ENCODE measurements at places on chromosomes 6 and 20.

- no peak for DNase-seq
Measured at GRCh38 chr6:78505178-78505577, 362.2 kb upstream of the IRAK1BP1 start.

- DNase-seq, result no peak
Measured at GRCh38 chr6:169024047-169024660, 229.5 kb downstream of the THBS2 start.

- no peak for DNase-seq
Measured at GRCh38 chr6:119173249-119174084, 95.0 kb upstream of the FAM184A start.

DNA sequence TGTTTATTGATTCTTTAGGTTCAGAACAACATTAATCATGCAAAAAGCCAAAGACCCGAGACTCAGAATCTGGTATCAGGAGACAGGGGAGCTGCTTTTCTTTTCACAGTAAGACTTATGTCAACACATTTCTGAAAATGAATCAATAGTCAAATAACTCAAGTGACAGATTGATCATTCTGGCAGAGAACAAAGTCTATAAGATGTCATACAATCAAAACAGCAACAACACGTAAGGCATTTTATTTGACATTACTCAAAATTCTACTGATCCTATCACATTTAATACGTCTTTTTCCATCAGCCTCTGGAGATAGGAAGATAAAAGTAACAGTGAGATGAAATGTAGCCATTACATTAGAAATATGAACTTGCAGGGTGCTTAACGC lies 93.4 kb upstream of the EEF1E1 start:
- DNase-seq, result no peak

DNA sequence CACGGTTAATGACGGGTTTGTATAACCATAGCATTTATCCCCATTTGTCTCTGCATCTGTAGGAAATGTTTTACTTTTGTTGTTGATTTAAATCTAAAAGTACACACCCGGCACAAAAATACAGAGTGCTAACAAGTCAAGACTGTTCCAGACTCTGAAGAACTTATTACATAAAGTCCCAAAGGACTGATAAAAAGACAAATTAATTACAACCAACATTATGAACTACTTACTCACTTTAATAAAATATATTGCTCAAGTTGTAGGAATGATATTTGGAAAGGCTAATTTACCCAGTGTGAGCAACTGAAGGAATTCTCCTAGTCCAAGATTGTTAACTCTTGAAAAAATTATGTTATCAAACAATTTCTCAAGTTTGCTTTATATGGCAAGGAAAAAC lies 115.6 kb downstream of the KIF13A start:
- peak; percentile 10 for DNase-seq

DNA sequence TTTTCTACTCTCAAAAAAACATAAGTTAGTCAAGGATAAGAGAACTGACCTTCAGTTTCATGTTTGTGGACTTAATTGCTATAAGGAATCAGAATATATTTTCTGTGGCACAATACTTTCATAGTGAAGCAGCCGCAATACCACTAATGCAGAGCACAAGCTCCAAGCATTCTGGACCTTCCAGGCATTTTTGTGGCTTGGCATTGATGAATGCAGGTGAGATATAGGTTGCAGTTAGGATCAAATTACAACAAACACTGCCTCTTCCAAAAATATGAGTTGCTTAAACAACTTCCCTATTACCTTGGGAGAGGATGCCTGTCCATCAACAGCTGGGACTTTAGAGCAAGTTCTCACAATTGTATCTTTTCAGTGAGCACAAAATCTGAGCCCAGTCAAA lies 162.8 kb upstream of the RSPO3 start:
- no peak for DNase-seq

- peak; percentile 72 for DNase-seq
Measured at GRCh38 chr6:107319906-107320530, 139.3 kb downstream of the PDSS2 start.

GRCh38 chr6:119267126-119267905 lies 82.2 kb downstream of the MAN1A1 start:
- DNase-seq, result no peak

- DNase-seq, result peak; percentile 49
Measured at GRCh38 chr6:149209871-149210775, 107.4 kb upstream of the TAB2 start.

- DNase-seq, result no peak
Measured at GRCh38 chr6:45433533-45434380, 56.0 kb upstream of the SUPT3H start.

DNA sequence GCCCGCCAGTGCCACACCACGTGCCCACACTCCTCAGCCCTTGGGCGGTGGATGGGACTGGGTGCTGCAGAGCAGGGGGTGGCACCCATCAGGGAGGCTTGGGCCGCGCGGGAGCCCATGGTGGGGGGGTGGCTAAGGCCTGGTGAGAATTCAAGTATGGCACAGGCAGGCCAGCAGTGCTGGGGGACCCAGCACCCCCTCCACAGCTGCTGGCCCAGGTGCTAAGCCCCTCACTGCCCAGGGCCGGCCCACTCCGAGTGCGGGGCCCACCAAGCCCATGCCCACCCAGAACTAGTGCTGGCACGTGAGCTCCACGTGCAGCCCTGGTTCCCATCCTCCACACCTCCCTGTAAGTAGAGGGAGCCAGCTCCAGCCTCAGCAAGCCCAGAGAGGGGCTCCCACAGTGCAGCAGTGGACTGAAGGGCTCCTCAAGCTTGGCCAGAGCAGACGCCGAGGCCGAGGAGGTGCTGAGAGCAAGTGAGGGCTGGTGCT lies 1091.1 kb upstream of the GJE1 start:
- DNase-seq, result no peak

DNA sequence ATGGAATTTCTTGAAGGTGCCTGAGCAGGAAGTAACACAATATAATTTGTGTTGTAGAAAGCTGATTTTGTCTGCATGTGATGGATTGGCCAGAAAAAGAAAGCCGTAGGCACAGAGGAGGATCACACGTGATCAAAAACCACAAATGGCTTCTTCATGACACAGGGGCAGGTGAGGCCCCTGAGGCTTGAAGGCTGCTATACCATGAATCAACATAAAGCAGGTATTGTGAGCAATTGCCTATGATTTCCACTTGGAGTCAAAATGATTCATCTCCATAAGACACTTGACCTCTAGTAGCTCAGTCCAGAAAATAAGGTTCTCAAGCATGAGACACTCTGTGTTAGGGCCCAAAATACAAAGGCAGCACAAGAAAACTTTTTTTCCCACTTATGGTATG lies 42.4 kb upstream of the EYA4 start:
- no peak for DNase-seq

DNA sequence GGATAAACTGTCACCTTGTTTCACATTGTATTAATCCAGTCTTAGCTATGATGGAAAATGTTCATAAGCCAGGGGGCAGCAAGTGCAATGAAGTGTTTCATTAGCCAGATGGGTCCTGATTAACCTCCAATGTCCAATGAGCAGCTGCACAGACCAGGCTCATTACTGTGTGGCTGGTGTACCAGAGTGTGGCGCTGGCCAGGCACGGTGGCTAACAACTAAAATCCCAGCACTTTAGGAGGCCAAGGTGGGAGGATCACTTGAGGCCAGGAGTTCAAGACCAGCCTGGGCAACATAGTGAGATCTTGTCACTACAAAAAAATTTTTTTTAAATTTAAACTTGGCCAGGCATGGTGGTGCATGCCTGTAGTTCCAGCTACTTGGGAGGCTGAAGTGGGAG lies 201.7 kb upstream of the FOXQ1 start:
- DNase-seq, result no peak

GRCh38 chr6:30761791-30762429 lies 17.6 kb upstream of the IER3 start:
- no peak for DNase-seq

GRCh38 chr6:116931456-116931855 lies 54.4 kb downstream of the RFX6 start:
- DNase-seq, result no peak

GRCh38 chr6:150025201-150025917 lies at the start of gene RAET1L:
Gene RAET1L (minus strand): TSS chr6:150025532. CDS start chr6:150025471, 61 bp downstream.
- DNase-seq, result peak; percentile 44

- no peak for DNase-seq
Measured at GRCh38 chr6:41171908-41172307, 9.0 kb upstream of the TREM2 start.

- DNase-seq, result no peak
Measured at GRCh38 chr6:112287577-112288225, 33.3 kb upstream of the LAMA4 start.

GRCh38 chr20:43723735-43724134 lies 3.1 kb downstream of the GTSF1L start:
- no peak for DNase-seq
